ENCODE measurements at places on chromosomes 16 and 17. TPM values are rescaled to one million over a fixed set of nuclear protein-coding genes. Genes with fewer than 3 reads are reported as not detected.

The KRTAP4-5 gene
- total RNA-seq, result not detected

The KRTAP16-1 gene
- not detected for total RNA-seq

The TVP23A gene
- total RNA-seq, result 0.41 TPM

The PDILT gene
- not detected for total RNA-seq

The HSPB9 gene
- 0.11 TPM for total RNA-seq

The DPEP3 gene
- total RNA-seq, result not detected
